Activated CD4-positive, alpha-beta memory T cell treated with anti-CD3 and anti-CD28 coated beads, Interleukin-2, amount 10 ng/mL, durations not matched to agents 7 days and 5 days (primary cell): ENCODE measurements at places on chromosomes 1 and 21.
A peak's percentile ranks its signal among the peaks of the same experiment; 100 is the strongest.

DNA sequence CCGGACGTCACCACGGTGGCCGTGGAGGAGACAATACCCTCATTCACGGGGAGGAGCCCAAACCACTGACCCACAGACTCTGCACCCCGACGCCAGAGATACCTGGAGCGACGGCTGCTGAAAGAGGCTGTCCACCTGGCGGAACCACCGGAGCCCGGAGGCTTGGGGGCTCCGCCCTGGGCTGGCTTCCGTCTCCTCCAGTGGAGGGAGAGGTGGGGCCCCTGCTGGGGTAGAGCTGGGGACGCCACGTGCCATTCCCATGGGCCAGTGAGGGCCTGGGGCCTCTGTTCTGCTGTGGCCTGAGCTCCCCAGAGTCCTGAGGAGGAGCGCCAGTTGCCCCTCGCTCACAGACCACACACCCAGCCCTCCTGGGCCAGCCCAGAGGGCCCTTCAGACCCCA is 7.0 kb downstream of the TNFRSF14 start:
- no peak for DNase-seq

DNA sequence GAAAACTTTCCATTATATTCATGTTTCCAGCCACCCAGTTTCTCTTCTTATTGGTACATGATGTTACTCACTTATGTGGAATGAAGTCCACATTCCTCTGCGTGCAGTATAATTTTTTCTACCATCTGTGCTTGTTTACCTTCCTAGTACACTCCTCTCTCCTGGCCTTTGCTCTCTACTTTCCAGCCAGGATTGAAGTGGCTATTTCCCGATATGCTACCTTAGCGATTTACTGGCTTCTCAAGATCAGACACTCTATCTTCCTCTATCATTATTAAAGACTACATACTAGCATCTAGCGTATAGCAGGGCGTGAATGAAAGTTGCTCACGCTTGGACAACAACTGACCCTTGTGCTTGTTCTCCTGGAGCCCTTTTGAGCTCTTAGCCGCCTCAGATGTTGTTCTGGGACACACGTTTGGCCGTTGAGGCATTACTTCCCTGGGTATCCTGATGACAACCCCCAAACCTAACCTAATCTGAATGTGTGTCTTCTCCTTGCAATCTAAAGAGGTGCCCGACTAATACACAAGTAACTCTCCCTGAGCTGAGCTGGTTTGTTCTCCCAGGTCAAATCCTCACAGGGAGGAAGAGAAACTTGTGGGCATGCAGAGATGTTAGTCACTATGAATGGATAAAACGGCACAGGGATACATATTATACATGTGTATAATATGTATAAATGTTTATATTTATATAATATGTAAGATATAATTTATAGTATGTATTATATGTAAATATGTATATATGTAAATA is 13.4 kb upstream of the MTARC2 start:
- DNase-seq, result no peak

DNA sequence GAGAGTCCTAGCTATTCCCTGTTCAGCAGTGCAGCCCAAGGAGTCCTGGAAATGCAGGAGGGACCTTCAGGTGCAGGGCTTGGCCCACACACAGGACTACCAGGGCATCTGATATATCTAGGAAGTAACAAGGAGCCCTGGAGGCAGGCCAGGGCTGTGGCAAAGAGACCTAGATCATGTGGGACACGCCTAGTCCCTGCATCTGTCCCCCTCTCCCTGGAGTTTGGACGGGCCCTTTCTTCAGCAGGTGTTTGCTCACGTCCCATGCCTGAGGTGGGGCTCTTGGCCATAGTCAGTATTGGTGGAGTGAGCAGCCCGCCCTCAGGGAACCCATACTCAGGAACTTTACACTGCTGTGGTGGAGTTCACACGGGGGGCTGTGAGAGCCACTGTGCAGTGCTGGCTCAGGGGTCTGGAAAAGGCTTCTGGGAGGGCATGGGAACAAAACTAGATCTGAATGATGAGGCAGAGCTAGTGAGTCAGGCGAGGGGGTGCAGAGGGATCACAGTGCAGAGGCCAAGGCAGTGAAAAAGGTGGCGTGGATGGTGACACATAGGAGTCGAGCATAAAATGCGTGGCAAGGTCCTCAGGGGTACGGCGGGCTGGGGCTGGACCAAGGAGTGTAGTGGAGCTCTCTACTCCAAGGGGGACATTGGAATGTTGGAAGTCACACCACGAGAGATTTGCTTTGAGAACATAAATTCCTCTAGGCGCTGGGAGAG is 25.6 kb downstream of the TMEM53 start:
- no peak for DNase-seq

DNA sequence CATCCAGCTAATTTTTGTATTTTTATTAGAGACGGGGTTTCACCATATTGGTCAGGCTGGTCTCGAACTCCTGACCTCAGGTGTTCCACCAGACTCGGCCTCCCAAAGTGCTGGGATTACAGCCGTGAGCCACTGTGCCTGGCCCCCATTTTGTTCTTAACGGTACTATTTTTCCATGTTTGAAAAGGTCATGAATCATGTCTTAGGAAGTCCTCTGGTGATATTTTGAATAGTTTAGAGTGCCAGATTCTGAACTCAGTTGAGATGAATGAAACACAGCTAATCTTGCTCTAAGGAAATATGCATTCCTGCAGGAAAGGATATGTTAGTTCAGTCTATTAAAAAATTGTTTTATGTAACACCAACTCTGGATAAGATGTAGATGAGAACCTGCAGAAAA is 62.6 kb upstream of the ATP2B4 start:
- no peak for DNase-seq

DNA sequence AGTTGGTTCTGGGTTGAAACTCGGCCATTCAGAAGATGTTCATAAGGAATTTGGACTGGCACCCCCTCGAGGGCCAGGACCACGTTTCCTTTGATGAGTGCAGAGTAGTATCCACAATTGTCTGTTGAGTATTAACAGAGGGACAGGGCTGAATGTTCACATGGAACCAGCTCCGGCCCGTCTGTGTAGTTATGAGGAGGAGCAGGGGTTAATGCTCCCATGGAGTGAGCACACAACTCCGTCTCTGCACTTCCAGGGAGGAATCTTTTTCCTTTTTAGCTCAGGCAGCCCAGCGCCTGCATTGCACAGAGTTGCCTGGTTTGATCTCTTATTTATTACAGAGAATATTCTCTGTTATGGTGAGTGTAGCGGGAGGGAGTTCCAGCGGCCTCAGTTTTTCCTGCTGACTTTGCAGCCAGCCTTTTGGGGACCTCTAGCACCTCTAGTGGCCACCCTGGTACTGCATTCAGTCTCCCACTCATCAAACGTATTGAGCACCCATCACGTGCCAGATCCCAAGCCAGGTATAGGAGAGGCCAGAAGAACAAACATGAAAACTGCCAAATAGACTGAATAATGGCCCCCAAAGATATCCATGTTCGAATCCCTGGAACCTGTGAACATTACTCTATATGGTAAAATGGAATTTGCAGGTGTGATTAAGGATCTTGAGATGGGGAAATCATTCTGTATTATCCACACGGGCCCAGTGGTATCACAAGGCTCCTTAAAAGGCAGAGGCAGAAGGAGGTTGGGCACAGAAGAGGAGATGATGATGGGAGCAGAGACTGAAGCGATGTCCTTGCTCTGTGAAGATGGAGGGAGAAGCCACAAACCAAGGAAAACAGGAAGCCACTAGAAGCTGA is 167.7 kb upstream of the CSF3R start:
- peak; percentile 68 for DNase-seq

GRCh38 chr21:46551636-46552241 is 53.1 kb downstream of the S100B start:
- peak; percentile 35 for DNase-seq

DNA sequence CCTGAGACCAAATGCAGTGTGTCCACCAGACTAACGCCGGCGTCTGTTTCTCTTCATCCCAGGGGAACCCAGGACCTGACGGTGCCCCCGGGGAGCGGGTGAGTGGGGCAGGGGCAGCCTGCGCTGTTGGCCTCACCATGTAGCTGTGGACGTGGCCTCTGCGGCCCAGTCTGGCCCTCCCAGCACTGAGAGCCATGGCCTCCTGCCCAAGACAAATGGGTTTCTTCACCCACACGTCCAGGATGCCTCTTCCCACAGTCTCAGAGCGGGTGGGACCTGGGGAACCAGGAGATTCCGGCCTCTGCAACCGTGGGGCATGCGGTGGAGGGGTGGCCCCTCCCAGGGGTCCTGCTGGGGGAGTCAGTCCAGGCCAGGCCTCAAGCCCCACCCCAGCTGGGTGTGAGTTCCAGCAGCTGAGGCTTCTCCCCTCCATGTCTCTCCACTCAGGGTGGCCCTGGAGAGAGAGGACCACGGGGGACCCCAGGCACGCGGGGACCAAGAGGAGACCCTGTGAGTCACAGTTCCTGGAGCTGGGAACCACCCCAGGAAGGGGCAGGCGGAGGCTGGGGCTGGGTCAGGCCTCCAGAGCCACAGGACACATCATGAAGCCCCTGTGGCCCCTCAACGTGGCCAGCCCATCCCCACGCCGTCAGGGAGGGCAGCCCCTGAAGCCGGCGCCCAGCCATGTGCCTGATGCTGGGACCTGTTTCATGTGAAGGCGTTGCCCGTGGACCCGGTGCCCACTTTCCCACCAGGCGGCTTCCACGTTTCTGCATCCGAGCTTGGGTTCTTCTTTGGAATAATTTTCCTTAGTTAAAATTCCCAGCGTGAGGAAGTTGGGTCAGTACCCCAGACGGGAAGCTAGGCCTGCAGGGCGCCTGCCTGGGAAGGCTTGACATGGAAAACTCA is 11.0 kb downstream of the COL6A1 start:
- no peak for DNase-seq

GRCh38 chr1:81151206-81151605 is 649.5 kb upstream of the ADGRL2 start:
- no peak for DNase-seq
